T-helper 1 cell (primary cell): ENCODE measurements at places on chromosomes 3 and 15.

DNA sequence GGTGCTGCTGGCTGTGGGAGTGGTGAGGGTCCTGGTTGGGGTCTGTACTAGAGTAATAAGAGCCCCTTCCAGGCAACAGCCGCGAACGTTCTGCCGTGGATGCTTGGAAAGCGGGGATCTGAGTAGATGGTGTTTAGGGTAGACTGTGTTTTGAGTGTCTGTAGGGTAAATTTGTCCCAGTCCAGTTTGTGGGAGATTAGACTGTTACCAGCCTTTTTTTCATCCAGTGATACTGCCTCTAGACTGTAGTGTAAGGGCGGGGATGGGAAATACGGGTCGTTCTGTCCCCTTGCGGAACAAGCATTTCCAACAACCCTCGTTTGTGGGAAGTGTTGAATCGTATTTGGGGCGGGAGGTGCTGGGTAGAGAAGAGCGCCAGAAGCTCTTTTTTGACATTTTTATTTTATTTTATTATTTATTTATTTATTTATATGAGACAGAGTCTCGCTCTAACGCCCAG lies 424 bp downstream of the HAUS2 start:
- DNase-seq = no peak

DNA sequence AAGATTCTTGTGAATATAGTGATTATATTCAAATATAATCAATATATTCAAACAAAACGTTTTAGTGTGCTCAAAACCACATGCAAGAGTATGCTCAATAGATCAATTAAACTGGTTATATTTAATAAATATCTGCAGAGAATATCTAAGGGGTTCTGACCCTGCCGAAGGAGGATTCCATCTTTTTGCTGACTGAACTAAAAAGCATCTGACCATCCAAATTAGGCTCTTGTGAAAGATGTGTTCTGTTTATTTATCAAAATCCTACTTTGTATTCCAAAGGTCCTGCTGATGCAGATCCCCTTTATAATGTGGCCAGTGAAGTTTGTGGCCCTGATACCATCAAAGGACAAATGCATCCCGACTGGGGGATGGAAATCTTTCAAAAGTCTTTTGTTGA lies 41.8 kb upstream of the ARPIN start:
- DNase-seq = no peak

- DNase-seq = no peak
Observed at GRCh38 chr3:188689101-188689574, 482.6 kb upstream of the TPRG1 start.

GRCh38 chr3:127699416-127700300 lies 26.9 kb downstream of the ABTB1 start:
- DNase-seq = no peak

DNA sequence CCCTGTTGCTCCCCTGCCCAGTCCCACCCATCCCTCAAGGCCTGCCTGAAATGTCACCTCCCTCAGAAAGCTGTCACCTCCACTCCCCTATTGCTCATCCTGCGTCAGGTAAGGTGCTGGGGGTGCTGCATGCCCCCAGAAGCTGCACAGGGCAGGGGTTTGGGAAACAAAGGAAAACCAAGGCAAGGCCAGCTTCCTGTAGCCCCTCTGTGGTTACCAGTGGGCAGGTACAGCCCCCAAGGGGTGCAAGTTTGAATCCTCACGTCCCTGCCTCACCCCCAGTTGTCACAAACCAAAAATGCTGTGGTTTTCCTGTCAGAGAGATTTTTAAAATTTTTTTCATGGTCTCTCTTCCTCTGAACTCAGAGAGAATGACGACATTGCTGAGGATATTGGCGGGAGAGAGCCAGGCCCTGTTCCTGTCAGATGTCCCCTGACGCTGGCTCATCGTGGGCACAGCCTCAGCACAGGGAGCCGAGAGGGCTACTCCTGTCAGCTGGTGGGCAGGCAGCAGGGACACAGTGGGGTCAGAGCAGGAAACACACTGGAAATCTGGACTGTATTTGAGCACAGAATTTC lies 27.0 kb downstream of the PSTPIP1 start:
- DNase-seq = no peak

DNA sequence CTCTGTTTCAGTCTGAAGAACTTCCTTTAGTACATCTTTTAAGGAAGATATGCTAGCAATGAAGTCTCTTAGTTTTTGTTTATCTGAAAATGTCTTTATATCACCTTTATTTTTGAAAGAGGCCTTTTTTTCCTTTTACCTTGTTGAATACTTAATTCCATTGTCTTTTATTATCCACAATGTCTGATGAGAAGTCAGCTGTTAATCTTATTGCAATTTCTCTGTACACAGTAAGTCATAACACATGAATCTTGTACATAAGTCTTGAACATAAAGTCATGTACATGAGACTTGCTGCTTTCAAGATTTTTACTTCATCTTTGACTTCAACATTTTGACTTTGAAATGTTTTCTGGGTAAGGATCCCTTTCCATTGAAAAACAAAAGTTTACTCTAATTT lies 424.3 kb upstream of the ATP10A start:
- DNase-seq = no peak

- no peak for DNase-seq
Observed at GRCh38 chr15:89243046-89243690, 611 bp upstream of the FANCI start.

DNA sequence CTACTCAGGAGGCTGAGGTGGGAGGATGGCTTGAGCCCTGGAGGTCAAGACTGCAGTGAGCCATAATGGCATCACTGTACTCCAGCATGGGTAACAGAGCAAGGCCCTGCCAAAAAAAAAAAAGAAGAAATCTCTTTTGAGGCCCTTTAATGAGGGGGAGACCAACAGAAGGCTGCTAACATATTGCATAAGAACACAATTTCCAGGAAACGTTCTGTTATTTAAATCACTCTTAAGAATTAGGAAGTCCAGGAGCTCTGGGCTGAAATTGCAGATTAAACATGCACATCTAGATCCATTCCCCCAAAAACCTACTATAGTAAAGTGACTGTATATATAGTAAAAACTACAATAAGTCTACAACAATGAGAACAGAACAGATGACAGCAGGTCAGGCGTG lies 16.1 kb upstream of the BLM start:
- no peak for DNase-seq

DNA sequence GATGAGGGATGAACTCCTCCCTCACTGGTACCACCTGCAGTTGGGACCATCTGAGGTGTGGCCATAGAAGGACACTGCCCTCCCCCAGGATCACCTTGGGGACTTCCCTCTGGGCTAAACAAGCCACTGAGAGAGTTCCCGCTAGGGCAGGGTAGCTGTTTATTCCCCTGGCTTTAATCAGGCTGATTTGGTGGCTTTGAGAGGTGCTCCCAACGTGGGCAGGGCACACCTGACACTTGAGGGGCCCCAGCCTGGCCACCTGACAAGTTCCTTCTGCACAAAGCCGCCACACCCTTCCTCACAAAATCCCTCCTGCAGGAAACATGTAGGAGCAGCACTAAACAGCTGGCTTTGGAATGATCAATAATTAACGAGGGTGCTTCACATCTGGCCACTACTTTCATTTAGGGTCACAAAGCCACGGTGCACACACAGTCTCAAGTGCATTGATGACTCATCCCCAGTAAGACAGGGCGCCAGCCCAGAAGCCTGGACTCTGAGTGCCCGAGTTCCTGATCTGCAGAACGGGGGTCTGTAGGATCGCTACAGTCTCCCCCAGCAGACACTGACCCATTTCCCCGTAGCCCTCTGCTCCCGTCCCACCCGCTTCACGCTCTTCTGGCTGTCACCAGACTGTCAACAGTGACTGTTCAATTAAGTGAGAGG lies 75.1 kb downstream of the ATP10A start:
- no peak for DNase-seq

GRCh38 chr3:183619624-183620251 lies 15.7 kb upstream of the KLHL24 start:
- DNase-seq = no peak

- DNase-seq = no peak
Observed at GRCh38 chr3:62870321-62870720, 4.9 kb downstream of the CADPS start.

- no peak for DNase-seq
Observed at GRCh38 chr3:182949688-182950087, 30.6 kb downstream of the DCUN1D1 start.

DNA sequence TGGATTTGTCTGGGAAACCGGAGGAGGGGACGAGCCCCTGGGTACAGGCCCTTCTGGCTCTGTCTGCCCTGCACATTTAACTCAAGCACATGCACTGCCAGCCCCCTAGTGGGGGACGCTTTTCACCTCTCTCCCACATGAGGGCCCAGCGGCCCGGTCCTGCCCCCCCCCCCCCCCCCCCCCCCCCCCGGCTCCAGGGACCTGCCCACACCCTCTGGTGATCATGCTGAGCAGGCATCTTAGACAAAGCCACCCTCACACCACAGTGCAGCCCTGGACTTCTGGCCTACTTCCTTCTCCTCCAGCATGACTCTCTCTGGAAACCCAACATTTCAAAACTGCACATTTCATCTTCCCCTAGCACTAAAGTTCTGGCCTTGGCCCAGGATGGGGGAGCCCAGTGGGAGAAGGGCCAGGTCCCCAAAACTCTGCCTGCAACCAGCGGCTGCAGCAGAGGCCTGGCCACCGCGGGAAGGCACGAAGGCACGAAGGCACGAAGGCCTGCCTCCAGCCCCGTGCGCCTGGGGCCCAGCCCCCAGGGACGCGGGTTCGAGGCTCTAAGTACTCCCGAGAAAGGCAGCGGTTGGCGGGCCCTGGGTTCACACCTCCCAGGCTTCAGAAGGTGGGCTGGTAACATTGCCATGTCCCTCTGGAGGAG lies 14.1 kb downstream of the KLF15 start:
- DNase-seq = no peak

- no peak for DNase-seq
Observed at GRCh38 chr15:63324770-63325169, 47.4 kb downstream of the APH1B start.

GRCh38 chr15:42282344-42282743 lies 9.1 kb upstream of the TMEM87A start:
- no peak for DNase-seq

DNA sequence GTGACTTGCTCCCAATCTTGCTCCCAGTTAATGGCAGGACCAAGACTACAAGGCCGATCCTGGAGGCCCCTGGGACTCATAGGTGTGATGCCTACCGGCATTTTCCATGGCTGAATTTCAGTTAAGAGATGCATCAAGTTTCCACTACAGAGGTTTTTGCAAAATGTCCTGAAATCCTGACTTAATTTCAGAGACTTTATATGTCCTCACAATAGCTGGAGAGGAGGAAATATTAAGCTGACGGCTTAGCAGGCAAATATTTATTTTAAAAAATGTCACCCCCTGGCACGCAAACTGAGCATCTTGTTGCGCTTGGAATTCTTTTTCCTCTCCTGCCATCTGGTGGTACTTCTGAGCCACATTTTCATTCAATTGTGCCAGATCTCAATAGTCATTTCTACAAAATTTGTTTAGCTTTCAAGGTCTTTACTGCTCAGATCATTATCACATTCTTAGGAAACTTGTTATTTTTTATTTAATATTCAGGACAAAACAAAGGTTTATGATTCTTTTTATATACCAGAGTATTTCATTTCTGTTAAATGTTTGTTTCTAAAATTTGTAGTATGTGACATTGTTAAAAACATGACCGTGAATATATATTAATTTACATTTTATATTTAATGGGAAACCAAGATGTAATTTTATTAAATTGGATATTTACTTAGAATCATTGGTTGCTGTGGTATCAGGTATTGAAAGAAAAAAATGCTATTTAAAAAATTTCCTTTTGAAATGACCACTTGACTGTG lies 189.2 kb upstream of the THRB start:
- DNase-seq = no peak

GRCh38 chr15:39127925-39128617 lies 452.8 kb upstream of the THBS1 start:
- DNase-seq = peak; percentile 21

GRCh38 chr3:184345317-184346144 lies 8.1 kb downstream of the FAM131A start:
- DNase-seq = no peak

DNA sequence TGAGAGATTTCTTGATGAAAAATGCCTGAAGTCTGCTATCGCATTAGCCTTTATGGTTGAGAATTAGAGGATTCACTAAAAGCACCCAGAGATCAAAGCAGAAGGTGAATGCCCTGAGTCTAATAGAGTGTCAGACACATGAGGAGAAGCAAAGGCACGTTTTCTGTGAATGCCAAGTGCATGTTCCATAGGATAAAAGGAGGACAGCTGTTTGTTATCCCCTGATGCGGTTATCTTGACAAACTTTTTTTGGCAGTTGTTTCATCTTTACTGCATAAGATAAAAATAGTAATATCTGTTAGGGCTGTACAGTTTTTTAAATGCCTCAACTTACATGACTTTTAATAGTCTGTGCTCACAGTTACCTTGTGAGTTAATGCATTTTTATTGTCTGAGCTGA lies 65.3 kb upstream of the CD96 start:
- DNase-seq = no peak

- no peak for DNase-seq
Observed at GRCh38 chr15:46636206-46636605, 1001.4 kb downstream of the SQOR start.

- no peak for DNase-seq
Observed at GRCh38 chr3:16255726-16256125, 9.0 kb downstream of the DPH3 start.

DNA sequence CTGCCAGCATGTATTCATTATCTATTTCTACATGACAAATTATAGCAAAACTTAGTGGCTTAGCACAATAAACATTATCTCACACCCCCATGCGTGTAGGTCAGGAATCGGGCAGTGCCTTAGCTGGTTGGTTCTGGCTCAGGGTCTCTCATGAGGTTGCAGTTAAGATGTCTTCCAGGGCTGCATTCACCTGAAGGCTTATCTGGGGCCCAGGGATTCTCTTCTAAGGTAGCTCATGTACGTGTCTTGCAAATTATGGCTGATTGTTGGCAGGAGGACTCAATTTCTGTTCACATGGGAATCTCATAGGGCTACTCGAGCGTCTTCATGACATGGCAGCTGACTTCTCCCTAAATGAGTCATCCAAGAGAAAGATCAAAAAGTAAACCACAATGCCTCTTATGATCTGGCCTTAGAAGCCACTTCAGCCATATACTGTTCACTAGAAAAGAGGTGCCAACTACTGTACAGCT lies 42.9 kb upstream of the TSC22D2 start:
- no peak for DNase-seq

- no peak for DNase-seq
Observed at GRCh38 chr3:40720341-40720740, 195.6 kb downstream of the ZNF621 start.

GRCh38 chr3:169574531-169574930 lies 89.0 kb downstream of the MECOM start:
- no peak for DNase-seq

GRCh38 chr3:31371484-31372177 lies 161.1 kb upstream of the STT3B start:
- DNase-seq = no peak

DNA sequence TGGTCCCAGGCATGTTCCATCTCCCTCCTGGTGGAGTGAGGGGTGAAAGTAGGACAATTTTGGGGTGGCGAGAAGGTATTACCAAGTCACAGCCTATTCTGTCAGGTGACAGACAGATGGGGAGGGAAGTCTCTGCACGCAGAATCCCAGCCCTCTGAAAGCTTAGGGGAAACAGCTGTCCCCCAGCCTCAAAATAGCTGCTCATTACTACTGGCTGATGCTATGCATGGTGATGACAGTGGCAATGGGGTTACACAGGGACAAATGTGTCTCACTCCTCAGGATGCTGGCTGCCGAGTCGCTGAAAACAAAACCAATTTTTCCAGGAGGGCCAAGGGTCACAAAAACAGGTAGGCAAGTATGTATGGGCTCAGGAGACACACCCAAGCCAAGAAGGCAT lies 68.8 kb upstream of the OXTR start:
- no peak for DNase-seq

- DNase-seq = no peak
Observed at GRCh38 chr3:50950591-50950990, 275.9 kb downstream of the DOCK3 start.

- DNase-seq = no peak
Observed at GRCh38 chr15:74233851-74234597, 2.1 kb upstream of the CCDC33 start.
